ENCODE measurements at places on chromosomes 5 and 9. TPM values are rescaled to one million over a fixed set of nuclear protein-coding genes. Genes with fewer than 3 reads are reported as not detected.

GRCh38 chr5:79697222-79698170, 7.9 kb downstream of the CMYA5 start:
- peak; percentile 41 for DNase-seq

DNA sequence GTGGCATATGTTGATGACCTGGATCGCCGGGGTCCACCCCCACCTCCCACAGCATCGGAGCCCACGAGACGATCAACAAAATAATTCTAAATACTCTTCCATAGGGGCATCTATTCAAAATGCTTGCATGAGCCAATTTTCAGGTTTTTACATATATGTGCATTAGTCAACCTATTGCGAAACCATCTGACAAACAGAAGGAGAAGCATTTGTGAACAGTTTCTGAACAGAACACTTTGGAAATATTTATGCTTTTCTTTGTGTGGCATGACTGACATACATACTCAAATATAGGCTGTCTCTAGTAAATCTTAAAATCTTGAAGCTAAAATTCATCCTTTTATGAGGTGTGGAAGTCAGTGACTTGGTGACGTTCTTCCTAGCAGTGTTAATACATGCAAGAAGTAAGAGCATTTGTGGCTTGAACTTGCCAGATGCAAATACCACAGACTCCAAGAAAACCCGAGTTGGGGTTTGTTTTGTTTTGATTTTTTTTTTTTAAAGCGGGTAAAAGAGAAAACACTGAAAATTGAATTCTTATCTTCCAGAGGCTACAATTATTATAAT, 5.3 kb downstream of the GPR151 start:
- DNase-seq, result peak; percentile 64

DNA sequence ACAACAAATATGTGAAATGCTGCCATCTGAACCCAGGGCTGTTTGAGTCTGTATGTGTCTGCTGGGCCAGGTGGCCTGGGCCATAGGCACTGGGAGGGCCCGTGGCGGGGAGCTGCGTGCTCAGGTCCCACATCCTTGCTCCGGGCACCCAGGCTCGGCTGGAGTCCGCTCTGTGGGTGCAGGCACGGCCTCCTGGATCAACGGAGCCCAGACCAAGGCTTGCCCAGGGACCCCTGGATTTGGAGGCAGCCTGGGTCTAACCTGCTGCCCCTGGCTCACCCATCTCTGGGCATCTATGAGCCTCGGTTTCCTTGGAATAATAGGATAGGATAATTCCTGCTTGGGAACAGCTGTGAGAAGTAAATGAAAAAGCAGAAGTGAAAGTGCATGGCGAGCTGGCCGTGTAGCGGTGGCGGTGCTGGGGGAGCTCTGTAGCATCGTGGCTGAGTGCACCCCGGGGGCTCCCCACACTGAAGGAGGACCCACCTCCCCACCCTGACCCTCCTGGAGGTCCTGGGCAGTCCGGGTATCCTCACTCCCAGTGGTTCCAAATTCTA, 1.2 kb downstream of the CDHR2 start:
- DNase-seq, result no peak

GRCh38 chr5:13992795-13993194, 48.3 kb upstream of the DNAH5 start:
- no peak for DNase-seq

DNA sequence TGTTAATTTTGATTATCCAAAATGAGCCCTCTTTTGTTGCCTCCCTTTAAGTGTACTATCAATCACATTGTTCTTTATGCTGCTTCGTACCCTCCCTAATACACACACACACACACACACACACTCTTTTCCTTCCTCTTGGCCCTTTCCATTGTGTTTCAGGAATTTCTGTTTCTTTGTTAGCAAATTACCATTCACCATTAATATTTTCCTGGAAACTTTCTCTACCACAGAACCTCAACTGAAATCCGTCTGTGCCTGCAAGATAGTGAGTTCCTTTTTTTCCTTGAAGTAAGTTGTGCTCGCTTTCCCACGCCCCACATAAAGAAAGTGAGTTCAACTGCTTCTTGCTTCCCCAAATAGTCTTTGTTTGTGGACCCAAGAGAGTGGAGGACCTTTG, 61.8 kb downstream of the SMIM15 start:
- no peak for DNase-seq

GRCh38 chr5:75509956-75510355, 1.5 kb downstream of the CERT1 start:
- peak; percentile 79 for DNase-seq

GRCh38 chr5:171129308-171129707, 179.7 kb upstream of the TLX3 start:
- no peak for DNase-seq

DNA sequence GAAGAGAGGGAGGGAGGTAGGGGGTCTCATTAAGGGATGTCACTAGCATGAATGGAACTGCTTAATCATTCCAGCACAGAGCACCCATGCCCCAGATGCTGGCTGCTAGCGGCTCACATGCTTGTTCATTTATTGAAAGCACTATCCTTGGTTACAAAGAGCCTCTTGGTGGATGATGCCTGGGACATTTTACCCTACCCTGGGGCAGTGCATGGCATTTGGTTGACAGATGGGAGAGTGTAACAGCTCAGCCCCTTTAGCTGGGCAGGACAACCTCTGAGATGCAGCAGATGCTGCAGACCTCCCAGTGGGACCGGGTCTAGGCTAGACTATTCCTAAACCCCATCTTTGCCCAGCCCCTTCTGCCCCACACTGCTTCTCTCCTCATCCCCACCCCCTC, 46.9 kb upstream of the TCERG1 start:
- DNase-seq, result no peak

GRCh38 chr5:59335544-59335943, 558.0 kb downstream of the PDE4D start:
- no peak for DNase-seq

DNA sequence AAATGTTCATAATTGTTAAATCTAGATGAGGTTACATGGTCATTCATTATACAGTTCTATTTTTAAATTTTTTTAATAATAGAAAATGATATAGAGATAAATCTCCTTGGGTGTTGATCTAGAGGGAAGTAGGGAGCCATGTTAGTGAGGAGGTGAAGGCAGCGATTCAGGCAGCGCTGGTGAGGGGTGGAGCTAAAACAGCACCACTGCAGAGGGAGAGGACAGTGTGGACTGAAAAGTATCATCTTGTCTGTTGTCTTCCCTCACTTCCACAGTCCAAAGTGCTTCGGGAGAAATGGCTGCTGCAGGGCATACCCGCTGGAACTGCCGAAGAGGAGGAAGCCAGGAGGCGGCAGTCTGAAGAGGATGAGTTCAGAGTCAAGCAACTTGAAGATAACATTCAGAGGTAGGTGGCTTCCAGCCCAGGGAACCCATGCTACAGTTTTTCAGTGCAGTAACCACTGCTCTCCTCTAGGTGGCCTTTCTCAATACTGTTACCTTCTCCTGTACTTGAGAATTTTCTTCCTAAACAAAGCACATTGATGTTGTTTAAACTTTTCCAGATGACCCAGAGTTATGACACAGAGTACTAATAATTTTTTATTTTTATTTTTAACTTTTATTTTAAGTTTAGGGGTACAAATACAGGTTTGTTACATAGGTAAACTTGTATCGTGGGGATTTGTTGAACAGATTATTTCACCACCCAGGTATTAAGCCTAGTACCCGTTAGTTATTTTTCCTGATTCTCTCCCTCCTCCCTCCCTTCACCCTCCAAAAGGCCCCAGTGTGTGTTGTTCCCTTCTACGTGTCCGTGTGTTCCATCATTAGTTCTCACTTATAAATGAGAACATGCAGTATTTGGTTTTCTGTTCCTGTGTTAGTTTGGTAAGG, 100.5 kb downstream of the PALM2AKAP2 start:
- peak; percentile 45 for DNase-seq

GRCh38 chr9:78443946-78444345, 147.0 kb downstream of the PSAT1 start:
- no peak for DNase-seq

DNA sequence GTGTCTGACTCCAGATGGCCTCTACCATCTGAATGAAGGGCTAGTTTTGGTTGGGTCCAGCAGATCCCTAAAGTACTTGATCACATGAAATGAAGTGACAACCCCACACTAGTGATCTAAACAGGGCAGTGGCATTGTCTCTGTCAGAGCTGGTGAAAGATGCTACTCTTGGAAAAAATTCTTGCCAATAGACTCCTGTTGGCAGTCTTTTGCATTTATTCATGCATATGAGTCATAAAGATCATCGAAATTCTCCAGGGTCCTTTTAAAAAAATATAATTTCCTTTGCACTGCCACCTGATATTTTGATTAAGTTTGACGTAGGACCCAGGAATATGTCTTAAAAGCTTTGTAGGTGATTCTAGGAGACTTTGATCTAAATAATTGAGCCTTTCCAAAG, 135.1 kb upstream of the ELL2 start:
- DNase-seq, result no peak

GRCh38 chr5:40365342-40366330, 314.1 kb upstream of the PTGER4 start:
- no peak for DNase-seq

DNA sequence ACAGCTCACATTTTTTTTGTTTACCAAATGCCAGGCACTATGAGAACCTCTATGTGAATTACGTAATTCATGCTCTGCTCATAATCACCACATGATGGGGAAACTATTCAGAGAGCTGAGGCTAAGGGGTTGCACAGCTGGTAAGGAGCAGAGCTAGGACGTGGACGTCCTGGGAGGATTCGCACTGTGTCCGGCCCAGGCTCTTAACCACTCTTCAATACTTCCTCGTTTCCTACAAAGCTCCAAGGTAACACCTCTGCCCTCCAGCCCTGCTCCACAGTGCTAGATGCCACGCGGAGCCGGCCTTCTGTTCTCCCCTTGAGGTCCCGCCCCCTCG, 8.7 kb downstream of the PHF19 start:
- DNase-seq, result peak; percentile 93

- peak; percentile 27 for DNase-seq
These were observed 7.5 kb upstream of the PLCXD3 start for GRCh38 chr5:41517909-41518308.

DNA sequence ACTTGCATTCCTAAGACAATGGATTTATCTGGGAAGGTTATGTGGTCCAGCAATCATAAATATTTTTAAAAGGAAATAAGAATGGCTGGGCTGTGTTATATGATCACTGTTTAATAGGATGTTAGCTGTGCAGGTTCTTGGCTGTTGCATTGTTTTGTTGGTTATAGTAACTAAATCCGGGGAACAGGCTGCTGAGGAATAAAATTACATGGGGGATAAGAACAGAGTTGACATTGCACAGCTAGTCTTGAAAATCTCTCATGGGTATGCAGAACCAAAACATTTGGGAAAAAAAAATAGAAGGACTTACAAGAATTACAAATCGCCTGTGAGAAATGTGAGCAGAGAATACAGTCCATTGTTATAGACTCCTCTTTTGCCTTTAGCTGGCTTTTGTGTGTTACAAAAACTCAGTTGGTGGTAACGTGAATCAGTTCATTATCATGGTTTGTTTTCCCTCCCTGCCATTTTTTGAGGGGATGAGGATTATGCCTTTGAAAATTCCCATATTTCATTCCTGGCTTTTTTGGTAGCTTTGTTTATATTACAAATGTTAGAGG, 375.3 kb upstream of the DAB2 start:
- DNase-seq, result no peak

FAM151B gene
- 8.6 TPM for total RNA-seq

ZCCHC10 gene
- 11.0 TPM for total RNA-seq

LRRC70 gene
- total RNA-seq, result 1.3 TPM

CDKN2B gene
- 58.3 TPM for total RNA-seq

RETREG1 gene
- 0.64 TPM for total RNA-seq

CRHBP gene
- not detected for total RNA-seq

CYLC2 gene
- not detected for total RNA-seq

PCDHA9 gene
- under 0.01 TPM for total RNA-seq

PKD2L2 gene
- total RNA-seq, result not detected

IFNB1 gene
- total RNA-seq, result not detected

IL3 gene
- total RNA-seq, result not detected

TAF7 gene
- 49.3 TPM for total RNA-seq

SLC24A2 gene
- total RNA-seq, result not detected
